Placental epithelial cell (primary cell): ENCODE measurements at places on chromosomes 11 and 22. TPM values are rescaled to one million over a fixed set of nuclear protein-coding genes. Genes with fewer than 3 reads are reported as not detected.

UPB1 gene
- not detected in 2 replicates for total RNA-seq

LTBP3 gene
- 31.7 and 46.3 TPM in 2 replicates for total RNA-seq

PHETA2 gene
- 29.4 and 42.0 TPM in 2 replicates for total RNA-seq

BRSK2 gene
- total RNA-seq: 0.11 and 0.39 TPM in 2 replicates

SMIM35 gene
- total RNA-seq: not detected in 2 replicates

PGA5 gene
- not detected in 2 replicates for total RNA-seq

LMO2 gene
- 0.39 and 2.3 TPM in 2 replicates for total RNA-seq

SVIP gene
- total RNA-seq: under 0.01 and 0.11 TPM in 2 replicates

SNX19 gene
- 60.9 and 71.8 TPM in 2 replicates for total RNA-seq

BBOX1 gene
- not detected in 2 replicates for total RNA-seq

RBM4 gene
- 90.0 and 98.2 TPM in 2 replicates for total RNA-seq

LDHA gene
- total RNA-seq: 328 and 1,137 TPM in 2 replicates

SLC22A6 gene
- total RNA-seq: not detected in 2 replicates

BTBD18 gene
- total RNA-seq: not detected in 2 replicates

CCDC89 gene
- 7.0 and 12.6 TPM in 2 replicates for total RNA-seq

IGF2 gene
- 2,734 and 9,662 TPM in 2 replicates for total RNA-seq

OR52I2 gene
- total RNA-seq: not detected in 2 replicates

IGSF9B gene
- not detected in 2 replicates for total RNA-seq
